Left forelimb (tissue), 1 donor: ENCODE measurements at places on chromosomes 2 and 18.

DNA sequence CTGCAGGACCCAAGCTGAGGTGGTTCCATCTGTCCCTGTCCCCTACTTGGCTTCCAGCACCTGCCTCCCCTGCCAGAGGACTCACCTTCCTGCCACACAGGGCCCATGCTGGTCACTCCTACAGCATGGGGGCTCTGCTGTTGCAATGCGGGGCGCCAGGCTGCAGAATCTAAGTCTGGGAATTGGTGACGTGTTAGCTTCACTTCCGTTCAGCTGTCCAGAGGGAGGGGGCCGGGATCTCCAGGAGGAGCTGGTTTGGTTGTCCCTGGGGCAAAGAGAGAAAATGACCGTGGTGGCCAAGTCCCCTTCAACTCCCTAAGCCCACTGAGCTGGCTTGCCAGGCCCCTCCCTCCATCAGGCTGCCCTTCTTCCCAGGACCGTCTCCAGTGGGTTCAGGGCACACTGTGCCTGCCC lies 69.5 kb downstream of the IL1R2 start:
- DNase-seq = no peak

- DNase-seq = no peak
These were observed 266.2 kb downstream of the TMX3 start for GRCh38 chr18:68448736-68449135.

GRCh38 chr18:38459131-38459994 lies 893.8 kb upstream of the CELF4 start:
- peak; percentile 65 for DNase-seq

DNA sequence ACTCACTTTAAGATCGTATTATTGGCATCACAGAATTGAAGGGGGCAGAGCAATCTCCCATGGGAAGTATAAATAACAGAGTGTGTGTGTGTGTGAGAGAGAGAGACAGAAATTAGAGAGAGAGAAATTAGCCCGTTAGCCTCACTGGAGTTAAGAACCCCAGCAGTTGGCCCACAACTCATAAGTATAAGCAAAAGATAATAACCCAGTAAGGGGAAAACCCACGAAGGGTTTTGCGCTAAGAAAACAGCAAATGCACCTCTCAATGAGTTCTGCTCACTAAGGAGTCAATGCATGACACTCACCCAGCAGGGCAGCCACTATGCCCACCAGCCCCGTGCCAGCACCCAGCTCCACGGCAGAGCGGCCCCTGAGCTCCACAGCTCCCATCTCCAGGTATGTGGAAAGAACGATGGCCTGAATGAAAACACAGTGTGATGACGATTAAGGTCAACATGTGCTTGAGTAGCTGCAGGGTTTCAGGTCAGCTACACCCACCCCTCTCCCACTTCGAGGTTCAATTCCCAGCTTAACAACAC lies 3.6 kb downstream of the METTL21A start:
- DNase-seq = no peak

DNA sequence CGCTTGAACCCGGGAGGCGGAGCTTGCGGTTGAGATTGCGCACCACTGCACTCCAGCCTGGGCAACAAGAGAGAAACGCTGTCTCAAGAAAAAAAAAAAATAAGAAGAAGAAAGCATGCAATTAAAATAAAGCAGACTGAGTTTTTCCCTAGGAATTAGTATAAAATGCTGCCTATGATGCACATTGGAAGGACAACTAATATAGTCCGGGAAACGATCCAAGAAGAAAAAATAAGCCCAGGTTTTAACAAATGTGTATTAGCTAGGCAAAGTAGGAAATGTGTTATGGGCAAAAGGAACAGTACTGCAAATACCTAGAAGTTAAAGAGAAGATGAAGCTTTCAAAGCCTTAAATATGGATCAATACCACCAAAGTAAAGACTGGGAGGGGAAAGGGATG lies 64.0 kb downstream of the SPIRE1 start:
- no peak for DNase-seq
